ENCODE measurements at places on chromosomes 16 and 17.

- H3K27ac ChIP-seq: no peak overlapping the region
- H3K4me1 ChIP-seq: no peaks in the 10 kb centered on the region
- no peak overlapping the region for H3K4me3 ChIP-seq
- H3K27me3 ChIP-seq: no peaks in the 10 kb centered on the region
- no peaks in the 10 kb centered on the region for H3K36me3 ChIP-seq
These were observed 51.3 kb downstream of the NEUROD2 start for GRCh38 chr17:39556423-39556822.

- H3K27me3 ChIP-seq: no peaks in the 10 kb centered on the region
- no peak overlapping the region for H3K4me3 ChIP-seq
- no peaks in the 10 kb centered on the region for H3K36me3 ChIP-seq
- no peaks in the 10 kb centered on the region for H3K4me1 ChIP-seq
- no peak for DNase-seq
- no peak overlapping the region for H3K27ac ChIP-seq
These were observed 93.6 kb upstream of the DYNLRB2 start for GRCh38 chr16:80447241-80447640.

- no peak for DNase-seq
- peak overlapping the region; percentile 44 for H3K27ac ChIP-seq
- H3K4me1 ChIP-seq: peaks cover 42% of the 10 kb centered on the region
These were observed 3.4 kb downstream of the MIF4GD start for GRCh38 chr17:75267411-75268232.

GRCh38 chr17:7922845-7923628, 6.6 kb downstream of the KCNAB3 start:
- H3K4me1 ChIP-seq: no peaks in the 10 kb centered on the region
- H3K27ac ChIP-seq: peak overlapping the region; percentile 82
- no peaks in the 10 kb centered on the region for H3K27me3 ChIP-seq
- peak overlapping the region; percentile 52 for H3K4me3 ChIP-seq
- no peaks in the 10 kb centered on the region for H3K36me3 ChIP-seq

DNA sequence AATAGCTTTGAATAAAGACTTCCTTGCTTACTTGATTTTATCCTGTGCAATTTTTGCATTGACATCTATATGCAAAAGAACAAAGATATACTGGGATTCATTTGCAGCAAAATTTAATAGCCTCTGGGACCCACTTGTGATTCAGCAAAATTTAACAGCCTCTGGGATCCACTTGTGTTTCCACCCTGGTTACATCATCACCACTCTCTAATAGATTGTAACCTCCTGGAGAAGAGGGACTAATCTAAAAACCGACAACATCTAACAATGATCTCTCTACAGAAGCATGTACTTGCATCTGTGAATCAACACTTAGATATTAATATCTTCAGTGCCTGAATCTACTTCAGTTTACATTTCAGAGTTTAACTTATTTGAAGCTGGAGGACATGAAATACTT, 202.0 kb upstream of the CPHXL start:
- no peaks in the 10 kb centered on the region for H3K36me3 ChIP-seq
- H3K27ac ChIP-seq: no peak overlapping the region
- H3K4me1 ChIP-seq: no peaks in the 10 kb centered on the region
- no peak for DNase-seq

DNA sequence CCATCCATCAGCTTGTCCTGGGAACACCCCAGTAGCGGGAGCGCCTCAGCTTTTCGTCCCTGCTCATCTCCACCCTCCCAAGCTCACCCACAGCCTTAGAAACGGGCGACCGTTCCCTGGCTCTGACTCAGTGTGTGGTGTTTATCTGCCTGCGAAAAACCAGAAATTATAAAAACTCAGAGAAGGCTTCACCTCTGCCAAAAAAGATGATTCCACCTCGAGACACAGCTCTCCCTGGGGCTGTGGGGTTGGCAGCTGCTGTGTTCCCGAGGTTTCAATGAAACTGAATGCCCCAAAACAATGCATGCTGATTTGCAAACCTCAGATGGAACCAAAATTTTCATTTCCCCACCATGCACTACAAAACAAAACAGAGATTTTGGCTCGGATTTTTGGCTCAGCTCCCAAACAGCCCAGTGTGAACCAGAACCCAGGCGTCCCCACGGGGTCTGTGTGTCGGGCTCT, 62.4 kb upstream of the MED9 start:
- H3K4me3 ChIP-seq: no peak overlapping the region
- no peaks in the 10 kb centered on the region for H3K27me3 ChIP-seq
- no peak for DNase-seq
- H3K36me3 ChIP-seq: no peaks in the 10 kb centered on the region
- H3K4me1 ChIP-seq: no peaks in the 10 kb centered on the region

GRCh38 chr16:86595983-86596605, 17.7 kb downstream of the FOXL1 start:
- DNase-seq: no peak
- no peaks in the 10 kb centered on the region for H3K4me1 ChIP-seq
- no peak overlapping the region for H3K4me3 ChIP-seq
- H3K27ac ChIP-seq: no peak overlapping the region
- H3K36me3 ChIP-seq: no peaks in the 10 kb centered on the region
- H3K27me3 ChIP-seq: no peaks in the 10 kb centered on the region

GRCh38 chr17:15649861-15650421, 30.4 kb upstream of the FBXW10B start:
- H3K27me3 ChIP-seq: no peaks in the 10 kb centered on the region
- no peaks in the 10 kb centered on the region for H3K36me3 ChIP-seq
- DNase-seq: peak; percentile 77
- H3K4me1 ChIP-seq: peaks cover 16% of the 10 kb centered on the region
- peak overlapping the region; percentile 85 for H3K27ac ChIP-seq

DNA sequence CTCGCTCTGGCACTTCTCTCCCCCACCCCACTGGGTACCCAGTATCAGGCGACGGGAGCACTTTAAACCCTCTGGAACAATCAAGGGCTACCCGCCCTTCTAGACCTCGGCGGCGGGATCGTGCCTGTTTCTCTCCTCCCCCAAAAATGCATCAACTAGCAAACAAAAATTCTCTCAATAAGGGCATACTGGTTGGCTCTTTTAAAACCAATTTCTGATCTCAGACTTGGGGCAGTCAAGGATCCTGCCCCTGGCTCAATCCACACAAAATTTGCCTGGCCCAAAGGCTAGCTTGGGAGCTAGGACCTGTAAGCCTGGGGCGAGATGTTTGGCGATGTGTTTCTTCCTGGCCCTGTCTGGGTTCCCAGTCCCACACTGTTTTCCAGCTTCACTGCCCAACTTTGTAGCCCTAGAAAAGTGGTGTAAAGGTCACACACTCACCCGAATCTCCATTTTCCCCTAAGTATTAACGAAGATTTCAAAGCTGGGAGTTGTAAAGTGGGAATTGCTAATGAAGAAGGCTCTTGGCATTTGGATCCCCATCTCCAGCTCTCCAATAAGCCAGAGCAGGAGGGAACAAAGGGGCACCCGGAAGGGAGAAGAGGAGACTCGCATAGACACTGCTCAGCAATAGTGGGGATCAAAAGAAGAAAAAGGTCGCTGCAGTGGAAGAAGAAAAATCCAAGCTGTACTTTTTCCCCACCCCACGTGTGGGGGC, 14.4 kb upstream of the HOXB2 start:
- no peaks in the 10 kb centered on the region for H3K36me3 ChIP-seq
- DNase-seq: no peak
- peak overlapping the region; percentile 97 for H3K27ac ChIP-seq
- peaks cover 82% of the 10 kb centered on the region for H3K4me1 ChIP-seq

DNA sequence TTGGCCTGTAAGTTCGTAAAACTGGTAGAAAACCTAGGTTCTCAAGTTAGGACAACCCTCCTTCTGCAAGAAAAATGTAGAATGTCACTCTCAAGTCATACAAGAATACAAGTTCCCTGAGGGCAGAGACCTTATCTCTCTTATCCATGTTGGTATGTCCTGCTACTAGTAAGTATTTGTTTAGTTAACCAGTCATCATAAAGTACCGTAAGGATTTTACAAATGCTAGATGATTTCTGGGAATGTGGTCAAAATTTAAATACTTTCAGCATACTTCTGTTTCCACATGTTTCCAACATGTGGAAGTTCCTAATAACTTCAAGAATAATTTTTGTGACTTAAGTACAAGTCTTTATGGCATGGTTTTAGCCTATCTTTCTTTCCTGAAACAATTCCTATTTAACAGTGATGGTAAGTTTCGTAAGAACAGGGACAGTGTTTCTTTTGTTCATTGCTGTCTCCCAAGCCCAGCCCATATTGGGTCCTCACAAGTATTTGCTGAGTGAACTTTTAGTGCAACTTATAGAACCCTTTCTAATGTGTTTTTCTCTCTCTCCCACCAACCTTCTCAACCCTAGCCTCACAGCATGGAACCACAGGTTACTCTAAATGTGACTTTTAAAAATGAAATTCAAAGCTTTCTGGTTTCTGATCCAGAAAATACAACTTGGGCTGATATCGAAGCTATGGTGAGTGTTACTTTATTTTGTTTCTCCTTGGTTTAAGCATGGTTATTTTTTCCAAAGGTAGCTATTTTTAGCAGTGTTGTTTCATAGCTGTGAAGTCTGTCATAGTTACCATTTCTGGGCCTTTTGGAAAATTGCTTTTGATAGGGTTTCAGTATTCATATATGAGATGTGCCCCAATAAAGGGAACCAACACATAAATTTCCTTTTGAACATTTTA, 4.5 kb downstream of the NBR1 start:
- peaks cover 5% of the 10 kb centered on the region for H3K36me3 ChIP-seq
- no peak for DNase-seq
- peak overlapping the region; percentile 13 for H3K27ac ChIP-seq
- no peaks in the 10 kb centered on the region for H3K27me3 ChIP-seq

- no peaks in the 10 kb centered on the region for H3K36me3 ChIP-seq
- no peak overlapping the region for H3K4me3 ChIP-seq
- no peaks in the 10 kb centered on the region for H3K4me1 ChIP-seq
These were observed 9.6 kb downstream of the ACE start for GRCh38 chr17:63486317-63487013.

DNA sequence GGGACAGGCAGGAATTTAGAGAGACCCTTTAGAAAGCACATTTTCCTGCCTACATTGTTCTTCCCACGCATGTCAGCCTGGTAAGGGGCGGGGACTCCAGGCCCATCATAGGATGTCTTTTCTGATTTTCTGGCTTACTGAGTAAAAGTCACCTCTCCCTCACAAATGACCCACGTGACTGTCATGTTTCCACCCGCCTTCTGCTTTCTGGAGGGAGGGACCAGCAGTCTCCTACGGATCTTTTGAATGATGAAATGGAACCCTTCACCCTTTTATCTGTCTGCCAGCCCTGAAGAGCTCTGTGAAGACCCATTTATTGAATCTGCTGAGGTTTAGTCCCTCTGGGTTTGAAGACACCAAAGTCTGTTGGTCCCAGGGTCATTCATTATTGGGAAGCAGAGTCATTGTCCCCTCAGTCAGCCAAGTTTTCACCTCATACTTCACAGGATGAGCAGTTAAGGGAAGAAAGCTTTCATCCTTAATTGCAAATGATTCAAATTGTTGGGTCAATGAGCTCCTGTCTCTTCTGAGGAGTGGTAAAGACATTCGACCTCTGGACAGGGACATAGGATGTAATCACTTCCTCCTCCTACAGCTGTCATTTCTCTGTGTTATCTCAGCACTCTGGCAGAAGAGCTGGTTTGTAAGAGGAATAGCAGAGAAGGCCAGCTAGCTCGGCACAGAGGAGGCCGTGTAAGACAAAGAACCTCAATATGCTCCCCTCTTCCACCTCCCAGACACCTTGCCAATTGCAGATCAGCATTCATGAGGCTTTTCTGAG, 446.1 kb downstream of the HS3ST3B1 start:
- H3K27me3 ChIP-seq: no peaks in the 10 kb centered on the region
- no peaks in the 10 kb centered on the region for H3K36me3 ChIP-seq
- H3K4me3 ChIP-seq: no peak overlapping the region
- DNase-seq: no peak

GRCh38 chr16:6846452-6846851, 486.2 kb upstream of the RBFOX1 start:
- no peak overlapping the region for H3K4me3 ChIP-seq
- no peaks in the 10 kb centered on the region for H3K4me1 ChIP-seq
- H3K27me3 ChIP-seq: no peaks in the 10 kb centered on the region
- no peak overlapping the region for H3K27ac ChIP-seq

DNA sequence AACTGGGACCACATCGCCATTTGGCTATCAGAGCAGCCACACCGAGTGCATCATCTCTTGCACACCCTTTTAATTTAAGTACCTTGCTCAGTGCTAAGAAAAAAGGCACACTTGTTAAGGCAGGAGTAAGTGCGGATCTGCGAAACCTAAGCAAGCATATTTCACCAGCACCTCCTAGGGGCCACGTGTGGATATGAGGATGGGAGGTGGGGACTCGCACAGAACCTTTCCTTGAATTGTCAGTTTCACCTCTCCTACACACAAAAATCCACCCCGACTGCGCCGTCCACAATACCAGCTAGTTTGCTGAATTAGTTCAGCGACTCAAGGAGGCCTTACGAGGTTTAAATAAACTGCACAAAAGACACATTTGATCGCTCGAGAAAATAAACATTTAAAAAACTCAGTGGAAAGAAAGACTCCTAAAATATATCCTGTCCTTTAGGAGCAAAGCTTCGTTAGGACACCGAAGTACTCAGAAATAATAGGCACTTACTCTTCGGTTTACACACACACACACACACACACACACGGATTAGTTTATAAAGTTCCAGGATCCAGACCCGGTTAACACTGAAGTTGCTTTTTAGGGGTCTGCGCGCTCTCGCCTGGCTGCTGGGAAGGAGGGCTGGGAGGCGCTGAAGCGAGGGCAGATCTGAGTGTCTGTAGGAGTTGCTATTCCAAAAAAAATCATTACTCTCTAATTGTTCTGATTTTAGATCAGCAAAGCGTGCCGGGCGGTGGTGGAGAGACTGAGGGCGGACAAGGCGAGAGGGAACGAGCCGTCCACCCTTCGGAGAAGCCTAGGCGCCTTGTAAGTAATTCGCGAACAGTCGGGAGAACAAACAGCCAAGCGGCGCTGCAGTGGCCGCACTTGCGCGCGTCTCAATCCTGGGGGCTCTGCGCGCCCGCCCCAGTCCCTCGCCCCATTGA, 1.0 kb upstream of the KCNJ2 start:
- DNase-seq: peak; percentile 32
- peaks cover 30% of the 10 kb centered on the region for H3K27me3 ChIP-seq
- H3K27ac ChIP-seq: peak overlapping the region; percentile 72
- no peaks in the 10 kb centered on the region for H3K36me3 ChIP-seq
- peaks cover 12% of the 10 kb centered on the region for H3K4me1 ChIP-seq
